CD4-positive, alpha-beta T cell (primary cell): ENCODE measurements at places on chromosomes 12 and 14.

DNA sequence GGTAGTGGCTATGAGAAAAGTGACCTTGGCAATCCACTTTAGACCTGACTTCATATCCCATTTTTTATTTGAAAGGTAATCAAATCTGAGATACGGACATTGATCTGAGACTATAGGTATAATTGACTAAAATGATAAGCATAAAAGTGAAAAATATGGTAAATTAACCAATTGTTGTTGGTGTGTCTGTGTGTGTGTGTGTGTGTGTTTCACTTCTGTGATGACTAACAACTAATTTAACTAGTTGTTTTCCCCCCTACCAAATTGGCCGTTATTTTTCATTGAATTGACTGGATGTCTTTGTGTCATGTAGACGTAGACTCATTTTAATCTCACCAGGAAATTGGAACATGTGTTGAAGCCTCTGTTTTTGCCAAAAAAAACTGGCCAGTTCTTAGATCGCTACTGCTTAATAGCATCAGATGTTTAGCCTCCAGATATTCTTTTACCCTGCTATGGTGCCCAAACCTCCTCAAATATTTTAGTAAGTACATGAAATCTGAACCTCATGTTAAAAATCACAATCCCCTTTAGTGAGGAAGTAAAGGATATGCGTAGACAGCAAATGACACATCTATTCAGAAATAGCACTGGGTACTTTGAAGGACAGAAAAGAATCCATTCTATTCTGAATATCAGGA, 395.0 kb downstream of the EGLN3 start:
- no peak for DNase-seq

DNA sequence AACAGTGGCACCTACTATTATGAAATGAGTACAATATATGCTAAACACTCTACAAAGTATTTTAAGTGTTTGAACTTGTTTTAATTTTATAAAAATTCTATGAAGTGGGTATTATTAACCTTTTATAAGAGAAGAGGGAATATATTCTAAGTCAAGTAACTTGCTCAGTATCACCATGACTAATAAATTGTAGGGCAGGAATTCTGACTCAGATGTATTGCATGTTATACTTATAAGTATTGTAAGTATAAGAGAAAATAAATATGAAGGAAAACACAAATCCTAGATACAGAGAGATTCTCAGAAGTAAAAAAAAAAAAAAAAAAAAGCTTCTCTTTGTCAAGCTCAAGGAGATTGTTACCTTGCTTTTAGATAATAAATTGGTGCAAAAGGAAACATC, 893.2 kb downstream of the SLC16A7 start:
- DNase-seq = no peak

GRCh38 chr12:2776129-2776806, 18.5 kb upstream of the FKBP4 start:
- DNase-seq = no peak

- DNase-seq = no peak
Measured at GRCh38 chr14:61132336-61132735, 148.8 kb downstream of the TMEM30B start.

GRCh38 chr14:60695327-60695726, 28.8 kb downstream of the SIX4 start:
- DNase-seq = no peak

GRCh38 chr14:32722631-32723183, 216.0 kb upstream of the NPAS3 start:
- no peak for DNase-seq

GRCh38 chr12:80749456-80749855, 32.7 kb downstream of the MYF5 start:
- DNase-seq = no peak

DNA sequence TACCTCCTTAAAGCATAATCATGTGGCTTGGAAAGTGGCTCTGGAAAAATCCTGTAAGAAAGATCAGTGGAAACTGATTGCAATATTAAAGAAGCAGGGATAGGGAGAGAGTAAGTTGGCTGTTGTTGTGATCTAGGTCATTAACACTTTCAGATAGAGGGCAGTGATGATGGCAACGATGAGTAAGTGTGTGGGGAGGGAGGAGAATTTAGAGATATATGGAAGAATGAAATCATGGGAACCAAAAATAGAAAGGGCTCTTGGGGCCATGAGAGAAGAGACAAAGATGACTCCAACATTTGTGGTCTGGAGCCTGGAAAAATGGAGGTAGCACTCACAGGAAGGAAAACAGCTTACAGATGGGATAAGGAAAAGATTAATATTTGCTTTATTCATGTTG, 23.3 kb downstream of the SNRPF start:
- DNase-seq = no peak

DNA sequence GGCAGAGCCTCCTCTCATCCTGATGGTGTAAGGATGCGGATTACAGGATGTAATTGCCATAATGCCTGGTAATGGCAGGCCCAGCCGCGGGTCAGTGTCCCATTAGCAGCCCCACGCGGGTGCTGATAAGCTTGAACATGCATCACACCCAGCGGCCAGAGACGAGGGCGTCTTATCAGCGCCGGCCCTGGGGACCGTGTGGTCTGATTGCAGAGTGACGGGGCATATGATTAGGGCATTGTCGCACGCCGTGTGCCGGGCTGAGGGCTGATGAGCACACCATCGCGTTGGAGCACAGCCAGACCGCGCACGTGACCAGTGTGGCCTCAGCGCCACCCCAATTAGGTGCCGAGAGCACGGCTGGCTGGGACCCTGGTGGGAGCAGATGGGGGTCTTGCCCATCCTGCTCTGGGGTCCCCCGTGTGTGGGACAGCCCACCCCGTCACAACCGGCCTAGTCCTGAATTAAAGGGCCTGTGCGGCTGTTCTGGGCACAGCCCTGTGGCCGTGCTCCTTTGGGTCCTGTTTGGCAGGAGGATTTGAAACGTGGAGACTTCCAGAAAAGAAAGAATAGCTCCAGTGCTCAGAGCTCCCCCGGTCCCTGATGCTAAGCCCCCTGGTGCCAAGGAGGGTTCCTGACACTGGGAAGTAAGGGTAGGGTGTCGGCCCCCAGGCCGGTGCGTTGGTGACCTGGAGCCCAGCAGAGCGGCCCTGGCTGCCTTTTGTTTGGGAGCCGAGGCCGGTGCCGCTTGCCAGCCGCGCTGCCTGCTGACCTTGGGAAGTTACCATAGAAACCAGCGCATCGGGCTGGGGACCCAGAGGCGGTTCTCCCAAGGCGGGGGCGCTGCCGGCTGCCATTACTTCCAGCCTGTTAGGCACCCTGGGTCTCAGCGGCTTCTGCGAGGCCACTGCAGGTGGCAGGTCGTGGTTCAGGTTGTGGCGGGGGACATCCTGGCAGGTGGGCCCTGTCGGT, 20.7 kb downstream of the KIF26A start:
- DNase-seq = no peak

DNA sequence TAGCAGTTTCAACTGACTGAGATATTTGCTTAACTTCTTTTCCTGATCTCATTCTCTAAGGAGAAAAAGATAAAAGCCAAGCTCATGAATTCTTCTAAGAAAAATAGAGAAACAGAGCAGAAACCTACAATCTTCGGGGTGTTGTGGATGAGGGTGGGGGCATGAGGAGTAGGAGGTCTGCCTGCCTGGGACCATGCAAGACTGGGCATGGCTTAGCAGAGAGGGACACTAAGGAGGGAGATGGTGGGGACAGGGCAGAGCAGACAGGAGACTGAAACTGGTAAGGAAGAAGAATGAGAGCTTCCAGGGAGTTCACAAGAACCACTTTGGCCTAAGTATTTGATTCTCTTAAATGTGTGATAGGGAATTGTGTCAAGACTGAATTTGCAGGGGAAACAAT, 188.0 kb downstream of the CFAP54 start:
- DNase-seq = no peak
